ENCODE measurements at places on chromosomes 12 and 14.

- no peak for DNase-seq
Measured at GRCh38 chr12:115988212-115988611, 289.3 kb downstream of the MED13L start.

DNA sequence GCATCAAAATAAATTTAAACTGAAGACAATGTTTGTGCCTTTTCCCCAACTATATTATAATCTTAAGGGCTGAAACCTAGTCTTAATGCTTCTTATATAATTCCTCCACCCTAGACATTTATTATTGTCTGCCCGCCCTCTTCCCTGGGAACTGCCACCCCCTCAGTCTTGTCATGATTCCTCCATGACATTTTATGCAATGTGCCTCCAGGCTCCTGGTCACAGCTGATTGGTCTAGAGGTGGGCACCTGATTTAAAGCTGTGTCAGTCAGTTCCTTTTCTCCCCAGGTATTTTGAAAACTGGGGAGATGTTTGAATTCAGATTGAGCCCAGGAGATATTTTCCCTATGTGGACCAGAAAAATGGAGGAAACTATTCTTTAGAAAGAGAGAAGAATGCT lies 401.4 kb downstream of the PCNX1 start:
- no peak for DNase-seq

- no peak for DNase-seq
Measured at GRCh38 chr14:98906123-98906995, 365.6 kb downstream of the BCL11B start.

DNA sequence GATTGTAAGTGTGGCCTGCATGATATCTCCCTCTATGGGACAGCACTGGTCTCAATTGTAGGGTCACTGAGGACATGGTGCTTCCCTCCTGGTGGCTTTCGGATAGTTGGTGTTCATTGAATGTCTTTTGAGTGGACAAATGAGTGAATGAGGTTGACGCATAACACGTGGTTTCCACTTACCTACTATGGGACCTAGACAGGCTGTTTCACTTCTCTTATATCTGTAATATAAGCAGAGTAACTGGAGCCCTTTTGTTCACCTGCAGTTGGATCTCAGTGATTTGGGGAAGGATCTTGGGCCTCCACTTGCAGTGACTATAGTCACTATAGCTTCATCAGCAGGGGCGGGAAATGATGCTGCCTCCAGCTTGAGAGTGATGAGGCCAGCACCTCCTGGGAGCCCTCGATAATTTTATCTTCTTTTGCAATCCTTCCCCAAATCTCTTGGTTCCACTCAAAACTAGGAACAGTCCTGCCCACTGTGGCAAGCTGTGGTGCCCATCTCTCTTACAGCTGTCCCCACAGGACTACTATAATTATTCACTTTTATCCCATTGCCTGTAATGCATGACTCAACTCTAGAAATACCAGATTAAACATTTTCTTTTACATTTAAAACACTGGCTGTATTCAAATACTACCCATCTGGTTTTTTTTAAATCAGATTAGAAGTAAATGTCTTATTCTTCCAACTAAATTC lies 242.9 kb downstream of the CHST11 start:
- DNase-seq: no peak

GRCh38 chr12:10873378-10873777 lies 10.7 kb downstream of the PRH1 start:
- no peak for DNase-seq

DNA sequence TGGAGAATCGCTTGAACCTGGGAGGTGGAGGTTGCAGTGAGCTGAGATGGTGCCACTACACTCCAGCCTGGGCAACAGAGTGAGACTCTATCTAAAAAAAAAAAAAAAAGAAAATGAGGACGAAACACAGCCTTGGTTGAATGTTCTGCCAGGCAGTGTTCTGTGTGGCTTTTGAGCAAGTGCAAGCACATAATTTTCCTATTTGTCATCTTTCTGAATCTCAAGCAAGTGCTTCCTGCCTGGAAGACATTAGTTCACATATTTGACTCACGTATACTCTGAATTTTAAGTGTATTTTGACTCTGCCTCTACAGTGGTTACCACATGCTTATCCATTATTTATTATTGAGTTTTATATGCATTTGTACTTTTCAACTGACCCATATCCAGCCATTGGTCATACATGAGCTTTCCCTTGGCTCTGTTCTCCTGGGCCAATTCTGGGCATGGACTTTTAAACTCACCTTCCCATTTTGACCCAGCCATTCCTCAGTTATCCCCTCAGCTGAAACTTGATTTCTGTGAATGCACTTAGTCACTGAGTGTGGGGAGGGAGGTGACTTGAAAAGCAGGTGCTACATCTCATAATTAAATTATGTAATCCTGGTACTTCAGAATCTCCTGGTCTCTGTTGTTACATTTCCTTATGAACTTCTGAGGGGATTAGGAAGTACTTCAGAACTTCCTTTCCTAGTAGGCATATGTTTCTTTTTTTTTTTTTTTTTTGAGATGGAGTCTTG lies 8.1 kb downstream of the OR10G2 start:
- no peak for DNase-seq

GRCh38 chr14:64845878-64846277 lies 33.8 kb downstream of the SPTB start:
- DNase-seq: no peak

DNA sequence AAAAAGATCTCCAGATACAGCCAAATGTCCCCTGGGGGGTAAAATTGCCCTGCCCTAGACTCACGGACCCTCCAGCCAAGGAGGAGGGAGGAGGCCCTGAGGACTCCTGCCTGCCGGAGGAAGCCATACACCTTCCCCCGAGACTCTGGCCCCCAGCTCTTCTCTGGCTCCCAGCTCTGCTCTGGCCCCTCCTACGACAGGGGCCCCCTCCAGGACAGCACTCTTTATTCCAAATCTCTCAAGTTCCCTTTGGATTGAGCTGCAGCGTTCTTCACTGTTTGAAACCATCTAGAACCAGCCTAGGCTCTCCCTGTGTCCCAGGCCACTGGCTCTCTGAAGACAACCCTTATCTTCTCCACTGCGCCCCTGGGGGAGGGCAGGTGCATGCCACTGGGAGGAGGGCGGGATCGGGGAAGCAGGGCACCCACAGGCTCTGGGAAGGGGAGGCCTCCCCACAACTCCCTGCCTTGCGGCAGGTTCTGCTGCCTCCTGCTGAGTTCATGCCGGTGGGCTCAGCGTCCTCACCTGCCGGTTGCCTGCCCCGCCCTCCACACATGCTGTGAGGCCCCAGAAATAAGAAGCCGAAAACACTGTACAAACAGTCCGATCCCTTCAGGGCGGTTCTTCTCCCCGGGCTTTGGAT lies 112.7 kb downstream of the DICER1 start:
- no peak for DNase-seq

DNA sequence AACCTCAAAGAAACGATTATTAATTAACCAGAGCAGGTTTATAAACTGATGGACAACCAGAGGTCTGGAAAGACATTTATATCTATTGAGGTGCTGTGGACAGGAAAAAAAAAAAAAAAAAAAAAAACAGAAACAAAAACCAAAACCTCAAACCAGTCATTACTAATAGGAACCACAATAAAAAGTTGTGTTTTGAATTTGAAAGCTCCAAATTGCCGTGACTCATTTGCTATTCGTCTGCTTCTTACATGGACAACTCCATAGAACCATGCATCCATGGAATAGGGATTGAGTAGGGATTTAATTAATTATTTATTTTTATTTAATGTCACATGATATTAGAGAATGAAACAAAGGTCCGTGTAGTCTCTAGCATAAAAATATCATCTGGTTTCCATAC lies 134.1 kb upstream of the SSTR1 start:
- no peak for DNase-seq

DNA sequence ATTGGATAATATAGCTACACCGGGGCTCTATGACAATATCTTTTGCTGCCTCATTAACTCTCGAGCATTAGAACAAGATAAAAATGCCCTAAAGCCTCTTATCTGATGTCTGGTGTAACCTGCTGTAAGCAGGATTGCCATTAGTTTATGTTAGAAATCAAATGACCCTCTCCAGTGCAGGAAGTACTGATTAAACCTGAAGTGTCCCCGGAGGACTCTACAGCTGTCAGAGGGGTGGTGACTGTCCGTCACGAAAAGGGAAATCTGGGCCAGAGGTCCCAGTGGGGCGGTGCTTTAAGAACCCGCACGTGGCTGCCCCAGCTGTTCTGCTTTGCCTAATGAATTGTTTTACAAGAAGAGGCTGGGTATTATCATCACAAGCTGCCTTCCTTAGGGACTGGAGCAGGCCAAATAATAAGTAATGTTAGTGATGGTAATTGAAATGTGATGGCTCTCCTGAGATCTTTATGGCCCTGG lies 55.7 kb downstream of the LIN52 start:
- no peak for DNase-seq

GRCh38 chr14:104936361-104937155 lies 11.9 kb downstream of the PLD4 start:
- DNase-seq: no peak

DNA sequence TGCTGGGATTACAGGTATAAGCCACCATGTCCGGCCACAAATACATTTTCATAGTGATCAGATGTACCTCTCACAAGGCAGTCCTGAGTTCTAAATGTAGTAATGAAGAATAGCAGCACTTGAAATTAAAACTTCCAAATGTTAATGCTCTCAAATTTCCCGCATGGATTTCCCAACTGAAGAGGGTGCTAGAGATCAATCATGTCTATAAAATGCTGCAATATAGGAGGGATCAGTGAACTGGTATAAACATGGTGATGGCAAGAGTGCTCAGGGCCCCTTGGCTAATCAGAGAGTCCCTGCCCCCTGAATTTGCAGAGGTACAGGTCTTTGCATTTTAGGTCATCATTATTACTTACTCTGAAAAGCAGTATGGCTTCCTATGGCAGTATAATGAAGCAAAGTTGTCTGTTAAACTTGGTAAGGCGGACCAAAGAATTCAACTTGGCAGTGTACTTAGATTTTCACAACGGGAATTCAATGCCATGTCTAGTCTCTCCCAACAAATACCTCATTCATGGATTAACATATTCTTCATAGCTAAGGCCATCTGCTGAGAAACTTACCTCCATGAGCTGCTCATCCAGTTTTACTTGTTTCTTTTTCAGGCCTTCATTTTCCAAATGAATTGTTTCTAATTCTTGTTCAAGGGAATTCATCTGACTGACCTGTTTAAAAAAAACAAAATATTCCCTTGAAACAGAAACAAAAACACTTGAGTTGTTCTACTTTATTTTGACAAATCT lies 67.0 kb upstream of the SAV1 start:
- no peak for DNase-seq

DNA sequence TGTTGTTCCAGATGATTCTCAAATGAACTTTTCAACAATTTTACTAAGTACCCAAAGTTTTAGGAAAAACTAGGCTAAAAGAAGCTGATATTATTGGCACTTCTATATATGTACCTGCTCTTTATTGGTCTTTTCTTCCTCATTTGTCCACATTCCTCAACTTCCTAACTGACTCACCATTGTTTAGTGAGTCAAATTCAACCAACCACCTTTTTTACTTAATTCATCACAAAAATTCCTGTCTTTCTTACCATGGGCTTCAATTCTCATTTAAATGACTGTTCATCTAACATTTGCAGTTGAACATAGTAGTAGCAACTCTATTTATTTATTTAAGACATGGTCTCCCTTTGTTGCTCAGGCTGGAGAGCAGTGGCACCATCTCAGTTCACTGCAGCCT lies 47.6 kb upstream of the SLC2A13 start:
- no peak for DNase-seq

GRCh38 chr14:24331731-24332267 lies 3.1 kb downstream of the ADCY4 start:
- DNase-seq: no peak

GRCh38 chr14:22557846-22558220 lies 31.2 kb downstream of the DAD1 start:
- no peak for DNase-seq

- DNase-seq: no peak
Measured at GRCh38 chr14:86217523-86217922, 687.6 kb downstream of the FLRT2 start.

DNA sequence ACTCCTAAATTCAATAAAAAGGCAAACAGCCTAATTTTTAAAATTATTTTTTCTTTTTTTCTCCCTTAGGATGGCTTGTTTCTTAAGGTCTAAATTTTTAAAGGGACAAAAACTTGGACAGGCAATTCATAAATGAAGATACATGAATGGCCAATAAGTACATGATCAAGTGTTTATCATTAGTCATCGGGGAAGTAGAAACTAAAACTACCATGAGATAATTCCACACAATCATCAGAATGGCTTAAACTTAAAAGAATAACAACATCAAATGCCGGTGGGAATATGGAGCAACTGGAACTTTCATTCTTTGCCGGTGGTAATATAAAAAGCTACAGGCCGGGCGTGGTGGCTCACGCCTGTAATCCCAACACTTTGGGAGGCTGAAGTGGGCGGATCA lies 29.1 kb downstream of the MOK start:
- no peak for DNase-seq

DNA sequence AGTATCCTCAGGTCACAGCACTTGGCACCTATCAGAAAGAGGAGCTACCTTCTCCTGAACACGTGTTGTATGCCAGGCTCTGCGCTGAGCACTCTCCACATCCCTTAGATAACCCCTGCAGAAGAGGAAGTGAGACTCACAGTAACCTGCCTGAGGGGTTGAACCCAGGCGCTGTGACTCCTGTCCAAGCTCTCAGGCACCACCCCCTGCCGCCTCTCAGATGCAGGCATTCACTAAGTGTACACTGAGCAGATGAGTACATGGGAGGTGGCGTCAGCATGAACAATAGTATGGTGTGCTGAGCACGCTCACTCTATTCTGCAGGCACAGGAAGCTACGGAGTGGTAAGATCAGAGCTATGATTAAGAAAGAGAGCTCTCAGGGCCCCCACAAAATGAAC lies 21.0 kb upstream of the RIC8B start:
- no peak for DNase-seq

GRCh38 chr14:77421201-77421600 lies 2.1 kb downstream of the NOXRED1 start:
- DNase-seq: no peak

All from endothelial cell (in vitro differentiated cells).